ENCODE measurements at places on chromosomes 7 and 10.

- no peak for DNase-seq
Observed at GRCh38 chr10:127804696-127805095, 67.7 kb downstream of the FOXI2 start.

- DNase-seq, result no peak
Observed at GRCh38 chr7:75575488-75576121, 83.5 kb downstream of the SPDYE5 start.

DNA sequence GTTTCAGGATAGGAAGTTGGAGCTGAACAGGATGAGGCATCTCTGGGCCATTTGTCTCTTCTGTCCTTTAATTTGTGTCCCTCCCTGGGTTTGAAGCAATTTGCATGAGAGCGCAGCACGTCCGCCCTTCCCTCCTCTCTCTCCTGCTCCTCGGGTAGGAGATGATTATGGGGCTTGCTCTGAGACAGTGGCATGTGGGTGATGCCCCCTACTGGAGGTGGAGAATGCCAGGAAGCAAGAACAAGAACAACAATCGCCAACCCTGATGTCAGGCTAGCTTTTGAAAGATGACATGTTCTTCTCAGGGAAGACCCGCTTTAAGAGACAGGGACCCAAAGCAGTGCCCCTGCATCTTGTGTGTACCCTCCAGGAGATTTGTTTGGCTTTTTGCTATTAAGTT, 63.9 kb upstream of the LOXL4 start:
- no peak for DNase-seq

DNA sequence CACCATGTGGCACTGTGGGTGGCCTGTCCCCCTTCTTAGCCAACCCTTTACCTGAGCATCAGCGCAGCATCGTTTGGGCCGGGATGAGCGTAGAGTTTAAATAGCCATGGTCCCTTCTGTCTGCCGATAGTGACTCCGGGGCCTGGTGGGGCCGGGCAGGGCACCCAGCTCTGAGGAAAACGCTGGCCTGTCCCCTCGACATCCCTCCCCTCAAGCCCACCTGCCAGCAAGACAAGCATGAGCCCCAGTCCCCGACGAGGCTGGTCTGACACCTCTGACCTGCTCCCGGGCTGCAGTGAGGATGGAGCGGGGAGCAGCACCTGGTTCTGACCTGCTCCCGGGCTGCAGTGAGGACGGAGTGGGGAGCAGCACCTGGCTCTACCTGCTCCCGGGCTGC, 31.1 kb upstream of the CNPY1 start:
- no peak for DNase-seq

Data from NK-92 treated with Interleukin-12 subunit alpha and Interleukin-12 subunit beta, amount 100 ng/mL, for 24 hours (cell line).